ENCODE measurements at places on chromosomes 13 and 19.

- no peak for DNase-seq
Measured at GRCh38 chr19:46344363-46344762, 2.5 kb upstream of the PPP5C start.

DNA sequence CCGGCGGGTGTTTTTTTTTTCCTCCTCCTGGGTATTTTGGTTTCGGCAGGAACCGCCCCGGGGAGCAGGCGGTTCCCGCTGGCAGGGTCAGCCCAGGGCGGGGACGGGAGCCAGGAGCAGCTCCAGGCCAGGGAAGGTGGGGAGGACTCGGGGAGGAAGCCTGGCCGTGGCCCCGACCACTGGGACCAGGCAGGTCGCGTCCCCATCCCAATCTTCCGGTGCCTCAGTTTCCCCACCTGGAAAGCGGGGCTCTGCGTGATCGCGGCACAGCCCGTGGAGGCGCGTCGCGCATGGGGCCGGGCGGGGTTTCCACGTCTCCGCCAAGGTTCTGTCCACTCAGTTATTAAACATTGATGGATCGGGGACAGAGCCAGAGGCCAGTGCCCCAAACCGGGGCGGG lies 34.8 kb downstream of the IL12RB1 start:
- DNase-seq: no peak

DNA sequence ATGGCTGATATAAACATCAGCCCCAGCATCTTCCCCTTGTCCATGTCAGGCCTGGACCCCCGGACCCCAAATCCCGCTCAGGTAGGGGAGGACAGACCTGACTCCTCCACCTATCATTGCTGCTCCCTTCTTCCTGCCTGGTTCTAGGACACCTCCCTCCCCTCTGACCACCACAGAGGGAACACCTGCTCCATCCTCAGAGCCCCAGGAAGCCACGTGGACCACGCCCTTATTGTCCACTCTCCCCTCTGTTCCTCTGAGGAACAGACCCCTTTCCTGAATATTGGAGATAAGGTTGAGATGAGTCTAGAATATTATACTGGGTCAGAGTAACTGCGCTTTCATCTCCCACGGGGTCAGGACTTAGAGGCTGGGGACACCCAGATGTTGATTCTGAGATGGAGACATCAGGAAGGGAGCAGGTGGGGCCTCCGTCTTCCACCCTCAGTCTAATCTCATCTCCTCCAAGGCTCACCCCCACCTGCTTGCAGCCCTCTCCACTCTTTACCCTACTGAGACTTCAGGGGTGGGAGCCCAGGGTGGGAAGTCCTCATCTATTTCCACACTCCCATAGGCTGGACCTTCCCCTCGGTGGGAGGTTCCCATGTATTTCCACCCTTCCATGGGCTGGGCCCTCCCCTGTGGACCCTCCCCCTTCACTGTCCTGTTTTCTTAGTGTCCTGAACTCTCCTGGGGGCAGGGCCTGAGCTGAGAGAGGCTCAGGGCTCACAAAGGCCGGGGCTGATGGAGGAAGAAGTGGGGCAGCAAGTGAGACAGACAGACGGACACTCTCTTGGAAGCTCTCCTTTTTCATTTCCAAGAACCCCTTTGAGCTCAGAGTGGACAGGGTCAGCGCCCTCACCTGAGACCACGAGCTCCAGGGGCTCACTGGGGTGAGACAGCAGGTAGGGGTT lies 2.7 kb downstream of the LILRA4 start:
- no peak for DNase-seq

- DNase-seq: no peak
Measured at GRCh38 chr19:5706876-5707573, 12.9 kb downstream of the LONP1 start.

DNA sequence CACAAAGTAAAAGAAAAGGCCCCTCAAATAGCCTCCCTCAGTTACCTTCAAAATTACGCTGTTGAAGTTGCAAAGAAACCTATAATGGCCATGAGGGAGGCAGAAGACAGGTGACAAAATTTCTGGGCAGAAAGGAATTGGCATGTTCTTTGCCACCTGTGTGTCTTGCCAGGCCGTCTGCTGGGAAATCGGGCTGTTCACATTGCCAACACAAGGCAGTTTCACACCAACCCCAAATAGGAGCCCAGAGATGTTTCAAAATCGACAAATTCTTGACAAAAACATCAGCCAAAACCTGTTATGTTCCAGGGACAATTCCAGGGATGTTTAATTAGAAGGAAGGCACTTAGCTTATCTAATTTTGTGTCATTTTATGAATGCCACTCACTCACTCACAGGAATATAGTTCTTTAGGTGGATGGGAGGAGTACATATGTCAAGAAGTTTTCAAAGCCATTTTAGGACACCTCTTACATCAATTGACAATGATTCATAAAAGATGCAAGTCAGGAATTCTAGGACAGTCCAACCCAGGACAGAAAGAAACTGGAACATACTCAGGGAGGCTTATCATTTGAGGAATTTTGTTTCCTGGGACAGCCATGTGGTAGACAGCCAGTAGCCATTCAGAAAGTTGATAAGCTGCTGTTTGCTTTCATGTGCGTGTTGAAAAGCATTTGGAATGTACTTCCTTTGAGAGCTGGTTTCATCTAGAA lies 164.5 kb downstream of the RGCC start:
- DNase-seq: no peak

DNA sequence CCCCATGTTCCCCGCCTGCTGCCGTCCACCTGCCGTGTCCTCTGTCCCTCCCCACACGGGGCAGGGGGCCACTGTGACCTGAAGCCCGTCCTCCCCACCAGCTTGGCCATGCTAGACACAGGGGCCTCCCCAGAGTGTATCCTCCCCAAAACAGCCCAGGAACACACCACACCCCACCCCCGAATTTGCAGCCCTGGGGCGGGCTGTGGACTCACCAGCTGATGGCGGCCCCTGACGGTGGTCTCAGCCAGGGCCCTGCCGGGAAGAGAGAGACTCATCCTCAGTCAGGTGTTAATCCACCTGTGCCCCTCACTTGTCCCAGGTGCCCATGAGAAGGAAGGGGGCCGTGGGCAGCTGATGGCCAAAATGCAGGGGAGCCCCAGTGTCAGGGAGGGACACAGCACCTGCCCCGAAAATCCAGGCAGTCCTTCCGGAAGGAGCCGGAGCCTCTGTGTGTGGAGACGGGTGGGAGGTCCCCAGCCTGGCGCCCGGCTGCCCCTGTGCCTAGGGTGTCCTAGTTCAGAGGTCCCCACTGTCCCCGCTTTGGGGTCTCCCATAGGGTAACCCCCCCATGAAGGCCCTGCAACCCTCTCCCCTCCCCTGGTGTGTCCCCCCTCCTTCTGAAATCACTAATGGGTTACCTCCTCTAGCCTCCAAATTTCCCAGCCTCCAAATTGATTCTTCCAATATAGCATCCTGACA lies 39.3 kb upstream of the TCF3 start:
- no peak for DNase-seq

GRCh38 chr19:4441994-4442818 lies 15.4 kb downstream of the UBXN6 start:
- no peak for DNase-seq

DNA sequence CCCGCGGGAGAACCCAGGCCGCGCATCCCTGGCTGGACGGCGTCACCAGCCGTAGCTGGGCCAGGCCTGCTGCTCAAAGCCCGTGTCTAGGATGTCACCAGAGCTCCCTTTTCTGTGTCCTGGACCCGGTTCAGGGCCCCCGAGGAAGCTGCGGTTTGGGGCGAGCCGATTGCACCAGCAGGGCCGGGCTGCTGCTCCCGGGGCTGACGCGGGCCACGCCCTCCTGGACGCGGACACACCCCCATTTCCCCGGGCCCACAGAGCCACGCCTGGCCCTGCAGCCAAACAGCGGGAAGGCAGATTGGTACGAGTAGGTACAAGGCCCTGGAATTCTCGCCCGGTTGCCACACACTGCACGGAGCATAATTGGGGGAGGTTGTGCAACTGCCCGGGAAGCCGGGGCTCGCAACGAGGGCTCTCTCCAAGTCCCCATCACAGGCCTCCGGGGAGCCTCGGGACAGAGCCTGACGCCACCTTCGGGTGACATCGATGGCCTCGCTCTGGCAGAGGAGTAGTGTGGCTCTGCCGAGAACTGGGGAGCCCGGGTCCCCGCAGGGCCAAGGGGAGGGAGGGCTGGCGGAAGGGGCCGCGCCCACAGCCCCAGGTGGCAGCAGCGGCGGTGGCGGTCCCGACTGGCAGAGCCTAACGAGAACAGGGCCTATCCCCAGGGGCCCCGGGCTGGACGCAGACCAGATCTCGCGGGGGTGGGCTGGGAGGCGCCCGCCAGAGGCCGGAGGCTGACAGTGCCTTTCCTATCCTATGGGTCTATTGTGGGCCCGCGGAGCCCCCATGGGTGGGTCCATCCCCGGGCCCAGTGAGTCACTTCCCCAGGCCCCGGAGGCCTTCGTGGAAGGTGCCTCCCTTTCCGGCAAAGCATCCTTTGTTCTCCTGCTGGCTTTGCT lies 23.5 kb downstream of the KCTD15 start:
- peak; percentile 81 for DNase-seq

DNA sequence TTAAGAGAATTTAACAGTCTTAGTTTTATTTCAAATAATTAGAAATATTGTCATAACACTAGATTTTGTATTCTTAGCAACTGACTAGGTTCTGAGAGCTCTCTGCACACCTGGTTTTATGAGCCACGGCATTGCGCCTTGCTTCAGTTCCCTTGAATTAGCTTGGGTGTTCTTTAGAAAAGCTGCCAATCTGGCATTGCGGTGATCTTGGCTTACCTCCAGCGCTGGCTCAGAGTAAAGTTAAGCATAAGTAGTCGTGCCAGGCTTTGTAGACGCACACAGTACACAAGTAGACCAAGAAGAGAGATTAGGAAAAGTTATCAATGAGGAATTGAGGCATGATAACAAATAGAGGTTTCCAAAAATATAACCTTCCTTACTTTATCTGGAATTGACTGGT lies 45.7 kb downstream of the TPP2 start:
- no peak for DNase-seq
